ENCODE measurements at places on chromosomes 6 and 20.

GRCh38 chr20:36384022-36384619 is 78.0 kb downstream of the DLGAP4 start:
- peak; percentile 88 for DNase-seq

DNA sequence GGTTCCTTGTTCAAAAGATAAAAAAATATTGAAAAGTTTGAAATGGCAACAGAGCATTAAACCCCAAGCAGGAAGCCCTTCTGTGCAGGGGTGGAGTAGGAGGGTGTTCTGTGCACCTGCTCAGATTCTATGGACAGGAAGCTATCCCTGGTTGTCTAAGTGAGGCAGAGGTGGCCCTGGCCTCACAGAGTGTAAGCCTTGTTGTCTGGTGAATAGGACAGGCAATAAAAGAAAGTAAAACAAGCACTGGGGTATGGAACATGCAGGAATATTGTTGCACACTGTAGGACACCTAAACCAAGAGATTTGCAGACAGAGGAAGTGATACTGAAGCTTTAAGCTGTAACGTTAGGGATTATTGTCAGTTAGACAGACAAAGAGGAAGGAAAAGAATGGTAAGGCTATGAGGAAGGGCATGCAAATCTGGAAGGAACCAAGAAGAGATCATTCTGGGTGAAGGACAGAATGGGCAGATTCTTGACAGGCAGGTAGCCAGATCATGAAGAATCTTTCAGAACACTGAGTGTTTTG is 66.8 kb downstream of the TBC1D7 start:
- DNase-seq = no peak

DNA sequence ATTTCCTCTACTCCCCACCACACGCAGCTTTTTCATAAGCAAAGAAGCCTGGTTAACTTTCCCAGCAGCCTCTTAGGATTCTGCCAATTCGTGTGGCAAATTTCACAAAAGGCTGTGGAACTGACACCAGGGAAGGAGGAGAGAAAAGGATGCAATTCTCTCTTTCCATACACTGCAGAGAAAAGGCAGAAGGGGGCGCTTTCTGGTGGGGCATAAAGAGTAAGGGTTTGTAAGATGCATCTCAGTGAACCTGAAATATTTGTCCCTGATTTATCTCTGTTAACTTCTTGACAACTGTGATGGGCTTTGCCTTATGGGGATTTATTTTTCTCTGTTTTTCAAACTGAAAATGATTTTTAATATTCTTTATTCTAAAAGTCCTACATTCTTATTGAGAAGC is 45.5 kb upstream of the GLP1R start:
- peak; percentile 7 for DNase-seq

DNA sequence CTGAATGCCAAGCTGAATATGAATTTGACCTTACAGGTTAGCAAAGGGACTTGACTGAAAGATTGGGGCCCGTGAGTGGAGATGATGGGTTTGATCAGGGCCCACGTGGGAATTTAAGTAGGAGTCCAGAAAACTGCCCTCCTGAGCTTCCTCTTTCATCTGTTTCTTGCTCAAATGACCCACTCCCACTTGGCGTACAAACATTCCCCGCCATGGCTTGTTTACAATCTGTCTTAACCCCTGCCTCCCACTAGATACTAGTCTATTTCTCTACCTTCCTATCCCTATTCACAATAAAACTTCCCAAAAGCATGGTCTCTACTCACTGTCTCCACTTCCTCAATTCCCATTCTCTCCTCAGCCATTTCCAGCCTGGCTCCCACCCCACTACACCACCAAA is 9.4 kb downstream of the MMP9 start:
- DNase-seq = no peak

DNA sequence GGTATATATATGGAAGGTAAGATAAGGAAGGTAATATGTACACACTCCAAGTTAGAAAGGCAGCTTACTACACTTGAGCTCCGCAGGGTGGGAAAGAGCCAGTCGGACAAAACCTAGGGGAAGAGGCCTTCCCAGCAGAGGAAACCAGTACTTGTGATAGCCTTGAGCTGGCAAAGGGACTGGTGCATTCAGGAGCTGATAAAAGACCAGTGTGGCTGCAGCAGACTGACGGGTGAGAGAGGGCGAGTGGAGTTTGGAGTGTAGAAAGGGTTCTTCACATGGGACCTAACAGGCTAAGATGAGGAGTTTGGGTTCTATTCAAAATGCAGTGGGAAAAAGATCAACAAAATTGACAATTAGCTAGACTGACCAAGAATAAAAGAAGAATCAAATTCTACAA is 49.3 kb upstream of the KIF13A start:
- no peak for DNase-seq

- DNase-seq = no peak
These were observed 43.8 kb downstream of the ERMARD start for GRCh38 chr6:169795196-169795595.

DNA sequence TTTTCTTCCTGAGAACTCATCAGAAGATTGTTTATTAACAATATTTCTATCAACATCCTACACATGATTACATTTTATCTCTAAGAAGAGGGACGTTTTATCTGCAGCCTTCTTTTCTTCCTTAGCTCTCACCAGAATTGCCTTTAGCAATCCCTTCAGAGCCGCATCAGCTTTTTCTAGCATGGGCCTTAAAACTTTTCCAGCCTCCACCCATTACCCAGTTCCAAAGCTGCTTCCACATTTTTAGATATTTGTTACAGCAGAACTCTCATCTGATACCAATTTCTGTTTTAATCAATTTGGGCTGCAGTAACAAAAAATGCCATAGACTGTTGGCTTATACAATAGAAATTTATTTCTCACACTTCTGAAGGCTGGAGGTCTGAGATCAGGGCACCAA is 281.5 kb downstream of the THBS2 start:
- no peak for DNase-seq

DNA sequence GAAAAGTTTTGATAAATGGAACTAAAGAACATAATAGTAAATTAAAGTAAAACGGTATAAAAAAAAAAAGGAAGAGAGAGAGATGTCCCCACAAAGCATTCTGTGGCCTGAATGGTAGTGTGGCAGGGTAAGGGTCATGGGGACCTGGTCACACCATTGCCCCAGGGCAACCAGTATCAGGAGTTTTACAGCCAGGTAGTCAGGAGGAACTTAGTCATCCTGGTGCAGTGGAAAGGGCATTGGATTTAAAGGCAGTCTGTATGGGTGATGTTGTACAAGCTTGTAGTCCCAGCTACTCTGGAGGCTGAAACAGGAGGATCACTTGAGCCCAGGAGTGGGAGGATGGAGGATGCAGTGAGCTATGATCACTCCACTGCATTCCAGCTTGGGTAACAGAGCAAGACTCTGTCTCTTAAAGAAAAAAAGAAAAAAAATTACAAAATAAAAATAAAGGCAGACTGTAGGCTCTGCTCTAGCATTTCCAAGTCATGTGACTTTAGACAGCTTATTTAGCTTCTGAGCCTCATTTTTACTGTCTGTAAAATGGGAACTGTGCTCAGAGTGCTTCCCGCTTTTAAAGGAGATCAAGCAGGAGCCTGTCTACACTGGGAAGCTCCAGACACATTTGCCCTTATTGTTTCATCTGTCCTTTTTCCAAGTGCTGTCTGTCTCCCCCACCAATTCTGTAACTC is 112.8 kb upstream of the ARMC2 start:
- DNase-seq = no peak

- no peak for DNase-seq
These were observed 521.4 kb upstream of the JAG1 start for GRCh38 chr20:11195169-11195568.

DNA sequence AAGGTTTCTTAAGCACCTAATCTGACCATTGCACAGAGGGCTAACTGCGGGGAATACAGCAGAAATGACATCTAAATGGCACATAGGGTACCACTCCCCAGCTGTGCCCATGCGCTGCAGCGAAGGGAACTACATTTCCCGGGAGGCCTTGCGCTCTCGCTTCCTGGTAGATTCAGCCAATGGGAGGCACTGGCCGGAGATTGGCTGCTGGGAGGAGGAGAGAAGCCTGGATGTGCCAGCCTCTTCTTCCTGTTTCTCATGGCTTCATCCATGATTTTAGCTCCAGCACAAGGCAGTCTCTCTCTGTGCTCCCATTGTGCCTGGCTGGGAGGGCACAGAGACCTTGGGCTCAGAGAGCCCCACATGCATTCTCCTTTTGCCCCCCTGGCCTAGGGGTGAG is 101.7 kb upstream of the FOXA2 start:
- no peak for DNase-seq

GRCh38 chr20:56439771-56440291 is 27.8 kb downstream of the CASS4 start:
- DNase-seq = peak; percentile 35

GRCh38 chr20:62333820-62334595 is 31.2 kb downstream of the ADRM1 start:
- DNase-seq = no peak
